Cardiac muscle cell (in vitro differentiated cells and primary cell): ENCODE measurements at places on chromosomes 3 and 15. TPM values are rescaled to one million over a fixed set of nuclear protein-coding genes. Genes with fewer than 3 reads are reported as not detected.
A peak's percentile ranks its signal among the peaks of the same experiment; 100 is the strongest.

GRCh38 chr3:147419781-147420224 is 10.6 kb downstream of the ZIC1 start:
- no peaks in the 10 kb centered on the region for H3K36me3 ChIP-seq
- H3K27ac ChIP-seq: no peak overlapping the region
- peaks cover 100% of the 10 kb centered on the region for H3K27me3 ChIP-seq
- H3K4me3 ChIP-seq: no peak overlapping the region
- H3K4me1 ChIP-seq: no peaks in the 10 kb centered on the region

DNA sequence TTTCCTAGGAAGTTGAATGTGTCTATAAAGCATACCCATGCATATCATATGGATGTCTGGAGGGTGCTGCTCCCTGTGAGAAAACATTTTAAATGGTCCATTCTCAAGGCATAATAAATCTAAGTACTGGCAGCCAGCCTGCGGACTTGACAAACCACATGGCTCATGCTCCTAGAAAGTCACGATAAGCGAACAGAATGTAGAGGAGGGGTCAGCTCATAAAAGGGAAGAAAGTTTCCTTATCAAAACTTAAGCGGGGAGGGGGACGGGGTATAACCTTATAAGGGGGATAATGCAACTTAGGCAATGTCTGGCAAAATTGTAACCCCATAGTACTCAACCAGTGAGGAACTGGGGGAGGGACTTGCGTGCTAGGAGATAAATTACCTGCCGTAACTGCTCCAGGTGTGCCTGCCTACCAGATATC is 159.8 kb upstream of the LMCD1 start:
- H3K4me3 ChIP-seq: no peak overlapping the region
- no peak overlapping the region for H3K27ac ChIP-seq
- H3K4me1 ChIP-seq: no peaks in the 10 kb centered on the region
- no peaks in the 10 kb centered on the region for H3K27me3 ChIP-seq
- DNase-seq: no peak

GRCh38 chr3:53083521-53083920 is 37.6 kb upstream of the SFMBT1 start:
- H3K36me3 ChIP-seq: no peaks in the 10 kb centered on the region
- no peak overlapping the region for H3K27ac ChIP-seq
- H3K4me1 ChIP-seq: peaks cover 9% of the 10 kb centered on the region
- H3K4me3 ChIP-seq: no peak overlapping the region
- DNase-seq: peak; percentile 60

DNA sequence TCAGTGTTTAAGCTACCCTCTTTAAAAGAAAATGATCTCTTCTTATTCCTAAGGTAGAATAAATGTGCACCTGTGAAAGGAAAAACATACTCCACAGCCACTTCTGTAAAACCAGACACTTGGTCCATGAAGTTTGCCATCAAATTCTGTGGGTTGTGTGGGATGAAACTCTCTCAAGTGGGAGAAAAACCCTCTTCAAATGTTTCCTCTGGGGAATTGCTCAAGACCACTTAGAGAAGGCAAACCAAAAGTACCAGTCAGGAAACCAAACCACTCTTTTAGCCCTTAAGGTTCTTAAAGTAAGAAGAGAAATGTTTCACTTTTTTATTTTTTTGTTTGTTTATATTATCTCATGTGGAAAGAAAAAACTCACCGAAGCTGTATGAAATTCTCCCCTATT is 1.2 kb downstream of the COL8A1 start:
- H3K27ac ChIP-seq: no peak overlapping the region
- DNase-seq: peak; percentile 64
- no peak overlapping the region for H3K4me3 ChIP-seq

DNA sequence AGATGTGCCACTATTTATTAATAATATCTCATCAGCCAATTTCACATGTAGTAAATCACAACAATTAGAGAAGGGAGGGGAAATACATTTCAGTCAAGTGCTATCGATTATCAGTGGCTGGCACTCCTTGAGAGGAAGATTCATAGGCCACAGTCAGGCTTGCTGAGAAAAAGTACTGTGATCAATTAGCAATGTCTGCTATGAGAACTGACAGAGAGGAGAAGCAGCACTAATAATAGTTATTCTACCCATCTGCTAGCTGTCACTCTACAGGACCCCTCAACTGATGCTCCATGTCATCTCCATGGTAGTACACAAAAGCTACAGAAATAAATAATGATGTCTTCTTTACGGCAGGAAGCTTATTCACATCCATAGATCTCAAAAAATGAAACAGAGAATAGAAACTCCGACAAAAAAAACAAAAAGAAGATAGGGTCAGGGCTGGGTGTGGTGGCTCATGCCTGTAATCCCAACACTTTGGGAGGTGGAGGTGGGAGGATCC is 351.3 kb downstream of the FOXP1 start:
- H3K4me1 ChIP-seq: peaks cover 25% of the 10 kb centered on the region
- no peaks in the 10 kb centered on the region for H3K36me3 ChIP-seq
- H3K4me3 ChIP-seq: no peak overlapping the region
- DNase-seq: no peak

DNA sequence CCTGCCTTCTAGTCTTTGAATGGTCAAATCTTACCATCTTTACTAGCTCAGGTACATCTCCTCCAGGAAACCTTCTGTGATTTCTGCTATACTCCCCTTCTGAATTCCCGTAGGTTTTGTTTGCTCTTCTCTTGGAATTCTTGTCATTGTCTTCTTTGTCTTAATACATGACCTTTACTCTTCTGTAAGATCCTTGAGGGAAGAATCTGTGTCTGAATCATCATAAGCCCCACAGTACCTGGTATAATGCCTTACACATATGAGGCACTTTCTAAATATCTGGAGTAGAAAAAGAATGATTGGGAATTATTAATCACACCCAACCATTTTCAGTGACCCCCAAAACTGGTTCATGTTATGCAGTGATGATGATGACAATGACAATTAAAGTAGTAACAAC is 210.1 kb upstream of the NR2E3 start:
- H3K27me3 ChIP-seq: no peaks in the 10 kb centered on the region
- no peak overlapping the region for H3K4me3 ChIP-seq
- H3K36me3 ChIP-seq: no peaks in the 10 kb centered on the region
- H3K4me1 ChIP-seq: peaks cover 10% of the 10 kb centered on the region
- no peak for DNase-seq

DNA sequence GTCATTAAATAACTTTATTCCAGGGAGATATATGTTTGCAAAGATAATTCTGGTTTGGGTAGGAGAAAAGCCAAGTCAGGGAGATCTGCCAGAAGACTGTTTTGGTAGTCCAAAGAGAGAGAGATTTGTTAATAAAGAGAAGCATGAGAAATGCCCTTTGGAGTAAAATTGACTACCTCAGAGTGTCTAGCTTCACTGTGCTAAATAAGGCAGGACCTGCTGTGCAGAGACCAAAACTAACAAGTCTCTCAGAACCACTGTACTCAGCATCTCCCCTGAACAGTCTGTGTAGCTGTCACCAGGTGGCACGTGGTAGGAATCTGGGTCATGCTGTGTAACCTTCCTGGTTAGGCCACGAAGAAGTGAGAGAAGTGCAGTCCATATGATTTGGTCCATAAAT is 31.6 kb upstream of the SLC35G2 start:
- H3K27me3 ChIP-seq: no peaks in the 10 kb centered on the region
- no peaks in the 10 kb centered on the region for H3K36me3 ChIP-seq
- peak; percentile 56 for DNase-seq
- H3K27ac ChIP-seq: no peak overlapping the region
- H3K4me1 ChIP-seq: no peaks in the 10 kb centered on the region

DNA sequence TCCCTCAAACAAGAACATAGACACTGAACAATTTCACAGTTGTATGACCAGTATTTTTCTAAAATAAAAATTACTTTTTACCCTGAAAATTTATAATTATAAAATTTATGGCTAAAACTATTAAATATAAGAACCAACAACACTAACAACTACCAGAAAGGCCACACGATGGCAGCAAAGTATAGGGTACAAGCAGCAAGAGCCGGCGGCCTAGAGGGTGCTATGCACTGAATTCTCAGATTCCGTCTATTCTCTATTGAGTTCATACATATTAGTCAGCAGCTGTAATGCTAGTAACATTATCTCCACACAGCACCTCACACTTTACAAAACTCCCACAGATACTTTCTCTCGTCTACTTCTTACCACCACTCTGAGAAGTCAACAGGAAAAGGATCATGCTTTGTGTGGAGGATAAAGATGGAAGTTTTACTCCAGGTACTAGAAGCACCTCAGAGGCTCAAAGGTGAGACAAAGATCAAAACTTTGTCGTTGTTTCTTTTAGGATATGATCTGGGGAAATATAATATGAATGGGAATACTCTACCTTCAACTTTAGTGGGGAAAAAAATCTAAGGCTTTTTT is 160.5 kb downstream of the FGF12 start:
- H3K27me3 ChIP-seq: no peaks in the 10 kb centered on the region
- no peaks in the 10 kb centered on the region for H3K4me1 ChIP-seq
- no peak overlapping the region for H3K4me3 ChIP-seq
- no peaks in the 10 kb centered on the region for H3K36me3 ChIP-seq

GRCh38 chr3:66227915-66228314 is 7.1 kb downstream of the SLC25A26 start:
- no peaks in the 10 kb centered on the region for H3K4me1 ChIP-seq
- H3K27me3 ChIP-seq: no peaks in the 10 kb centered on the region
- H3K27ac ChIP-seq: no peak overlapping the region

FBXO40 gene
- 7.3 and 18.0 TPM in 2 replicates for total RNA-seq

DNA sequence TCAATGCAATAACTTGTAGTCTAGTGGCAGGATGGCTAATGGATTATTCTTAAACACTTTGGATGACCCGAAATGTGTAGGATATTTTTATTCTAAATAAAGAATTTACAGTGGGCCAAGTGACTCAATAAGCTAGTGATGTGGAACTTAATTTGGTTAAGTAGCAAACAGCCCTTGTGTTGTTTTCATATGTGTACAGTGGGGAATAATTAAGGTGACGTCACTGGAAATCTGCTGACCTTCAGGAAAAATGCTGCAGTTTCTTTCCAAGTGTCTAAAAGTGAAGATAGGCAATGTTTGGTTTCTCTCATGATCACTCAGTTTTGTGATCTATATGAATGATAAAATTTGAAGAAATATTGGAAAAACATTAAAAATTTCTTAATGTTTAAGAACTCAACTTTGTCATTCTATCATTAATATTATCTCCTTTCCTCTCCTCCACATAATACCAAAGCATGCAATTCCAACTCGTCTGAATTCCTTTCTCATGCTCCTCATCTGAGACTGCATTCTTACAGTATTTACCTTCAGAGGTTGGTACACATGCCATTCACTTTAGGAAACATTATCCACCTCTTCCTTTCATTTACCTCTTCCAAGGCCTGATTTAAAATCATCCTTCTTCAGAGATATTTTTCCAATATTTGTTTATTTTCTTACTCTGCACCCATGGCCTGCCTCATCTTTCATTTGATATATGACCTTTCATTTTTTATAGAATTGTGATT is 414.6 kb upstream of the ARPP21 start:
- no peak overlapping the region for H3K4me3 ChIP-seq
- DNase-seq: no peak
- H3K27ac ChIP-seq: no peak overlapping the region
- H3K27me3 ChIP-seq: no peaks in the 10 kb centered on the region
- peaks cover 7% of the 10 kb centered on the region for H3K4me1 ChIP-seq
- H3K36me3 ChIP-seq: no peaks in the 10 kb centered on the region

GRCh38 chr15:68352401-68353062 is 75.0 kb downstream of the FEM1B start:
- no peak for DNase-seq
- no peak overlapping the region for H3K4me3 ChIP-seq
- peaks cover 3% of the 10 kb centered on the region for H3K4me1 ChIP-seq
- no peaks in the 10 kb centered on the region for H3K27me3 ChIP-seq
- no peak overlapping the region for H3K27ac ChIP-seq

DNA sequence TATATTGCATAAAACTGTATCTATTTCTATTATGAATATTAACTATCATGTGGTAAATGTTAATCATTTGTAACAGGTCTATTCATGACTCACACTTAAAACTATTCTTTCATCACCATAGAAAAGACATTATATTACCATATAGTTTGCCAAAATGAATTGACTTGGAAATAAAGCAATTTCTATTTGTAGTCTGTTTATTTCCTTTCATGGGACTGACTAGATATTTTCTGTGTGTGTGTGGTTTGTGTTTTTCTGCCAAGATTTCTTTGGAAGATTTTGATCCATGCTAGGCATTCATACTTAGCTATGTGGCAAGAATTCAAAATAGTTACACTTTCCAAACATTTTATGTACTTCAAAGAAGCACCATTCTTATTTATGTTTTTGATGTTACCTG is 522.5 kb upstream of the AGTR1 start:
- no peaks in the 10 kb centered on the region for H3K36me3 ChIP-seq
- no peak for DNase-seq
- no peak overlapping the region for H3K27ac ChIP-seq
- no peaks in the 10 kb centered on the region for H3K27me3 ChIP-seq
- no peaks in the 10 kb centered on the region for H3K4me1 ChIP-seq

DNA sequence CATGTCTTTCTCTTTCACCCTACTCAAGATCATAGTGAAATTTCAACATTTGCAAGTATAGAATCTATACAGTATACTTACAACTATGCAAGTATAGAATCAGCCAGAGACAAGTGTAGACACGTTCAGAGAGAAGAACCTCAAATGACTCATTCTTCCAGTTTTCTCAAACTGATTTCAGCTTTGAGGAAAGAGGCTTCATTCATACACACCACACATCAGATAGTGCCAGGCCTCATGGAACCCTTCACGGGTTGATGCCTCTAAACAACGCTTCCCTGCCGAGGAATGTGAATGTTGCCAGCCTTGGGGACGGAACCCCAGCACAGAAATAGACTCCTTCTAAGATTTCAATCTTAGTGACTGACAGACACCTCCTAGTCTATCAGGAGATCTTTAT is 135.7 kb downstream of the FOXP1 start:
- H3K27ac ChIP-seq: peak overlapping the region; percentile 59
- H3K4me1 ChIP-seq: peaks cover 60% of the 10 kb centered on the region
- no peak overlapping the region for H3K4me3 ChIP-seq
- no peaks in the 10 kb centered on the region for H3K36me3 ChIP-seq
- H3K27me3 ChIP-seq: no peaks in the 10 kb centered on the region

DNA sequence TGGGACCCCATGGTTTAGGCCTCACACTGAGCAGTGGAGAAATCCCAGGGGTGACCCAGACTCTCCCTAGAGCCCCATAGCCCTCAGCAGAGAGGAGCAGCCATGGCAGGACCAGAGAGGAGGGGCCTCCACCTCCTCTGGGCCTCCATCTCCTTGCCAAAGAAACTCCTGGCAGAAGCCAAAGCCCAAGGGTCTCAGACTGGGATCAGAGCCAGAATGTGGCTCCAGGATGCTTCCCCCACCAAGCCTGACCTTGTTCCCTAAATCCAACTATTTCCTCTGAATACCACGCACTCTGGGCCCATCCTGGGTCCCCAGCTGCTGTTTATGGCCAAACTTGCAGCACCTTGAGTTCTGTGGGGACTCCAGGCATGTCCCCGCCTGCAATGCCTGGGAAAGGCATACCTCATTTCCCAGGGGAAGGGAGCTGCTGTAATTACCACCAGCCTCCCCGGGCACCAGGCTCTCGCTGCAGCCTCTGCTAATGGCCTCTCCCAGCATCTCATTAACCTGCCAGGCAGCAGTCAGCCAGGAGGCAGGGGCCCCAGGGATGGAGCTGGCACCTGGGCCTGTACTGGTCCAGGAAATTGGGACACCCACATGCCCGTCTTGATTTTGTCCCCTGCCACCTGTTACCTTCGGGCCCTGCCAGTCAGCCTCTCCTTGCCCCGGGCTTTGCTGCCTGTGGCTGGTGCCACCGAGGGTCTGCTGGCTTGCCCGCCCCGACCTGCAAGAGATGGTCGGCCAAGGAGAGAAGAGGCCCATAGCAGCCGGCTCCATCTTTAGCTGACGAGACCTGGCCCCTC is 4.6 kb downstream of the CCDC9B start:
- no peak overlapping the region for H3K27ac ChIP-seq
- no peaks in the 10 kb centered on the region for H3K36me3 ChIP-seq
- no peak for DNase-seq
